ENCODE measurements at places on chromosomes 2 and 18.

GRCh38 chr2:154974041-154974440, 275.5 kb downstream of the KCNJ3 start:
- no peak for DNase-seq

DNA sequence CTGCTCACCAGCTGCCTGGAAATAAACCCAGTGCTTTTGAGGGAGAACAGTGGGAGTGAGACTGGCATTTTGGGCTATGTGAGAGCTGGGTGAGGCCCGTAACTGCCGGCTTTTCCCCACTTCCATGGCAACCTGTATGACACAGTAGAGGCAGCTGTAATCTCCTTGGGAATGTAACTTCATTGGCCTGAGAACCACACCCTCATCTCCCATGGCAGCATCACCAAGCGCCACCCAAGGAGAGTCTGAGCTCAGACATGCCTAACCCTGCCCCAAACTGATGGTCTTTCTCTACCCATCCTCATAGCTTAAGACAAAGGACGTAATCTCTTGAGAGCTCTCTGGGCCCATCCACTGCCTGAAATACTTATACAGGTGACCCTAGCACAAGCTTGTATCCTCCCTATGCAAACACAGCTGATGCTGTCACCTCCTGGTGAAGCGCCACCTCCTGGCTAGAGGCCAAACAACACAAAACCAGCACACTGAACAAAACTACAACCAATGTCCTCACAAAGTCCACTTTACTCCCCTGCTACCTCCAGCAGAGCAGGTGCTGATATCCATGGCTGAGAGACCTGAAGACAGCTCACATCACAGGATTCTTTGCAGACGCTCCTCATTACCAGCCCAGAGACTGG, 763.4 kb upstream of the NRXN1 start:
- DNase-seq, result no peak

DNA sequence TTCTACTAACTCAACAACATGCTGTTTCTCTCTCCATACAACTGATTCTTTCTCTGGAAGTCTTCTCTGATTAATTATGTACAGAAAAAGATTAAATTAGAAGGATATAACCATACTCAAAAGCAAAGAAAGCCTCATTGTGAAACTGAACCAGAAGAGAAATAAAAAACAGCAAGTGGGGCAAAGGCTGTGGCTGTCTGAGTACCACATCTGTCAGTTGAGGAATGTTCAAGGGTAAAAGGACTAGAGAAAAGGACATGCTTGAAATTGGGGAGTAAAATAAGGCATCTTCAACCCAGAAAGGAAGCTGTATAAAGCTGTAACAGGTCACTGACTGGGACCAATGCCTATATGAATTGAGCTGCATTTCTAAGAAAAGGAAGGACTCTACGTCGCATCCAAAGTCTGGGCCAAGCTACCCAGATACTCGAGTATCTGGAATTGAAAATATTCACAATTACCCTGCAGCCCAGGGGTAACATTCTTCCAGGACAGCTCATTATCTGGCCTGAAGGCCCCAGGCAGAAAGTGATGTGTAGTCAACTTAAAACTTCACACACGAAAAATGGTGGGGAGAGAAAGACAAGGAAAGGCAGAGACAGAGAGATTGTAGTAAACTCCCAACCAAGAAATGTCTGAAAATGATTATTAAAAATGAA, 356.0 kb upstream of the GALNT5 start:
- DNase-seq, result no peak

- no peak for DNase-seq
These were observed 6.8 kb downstream of the WDPCP start for GRCh38 chr2:63581298-63581961.

GRCh38 chr2:217994776-217995274, 8.0 kb downstream of the TNS1 start:
- no peak for DNase-seq

DNA sequence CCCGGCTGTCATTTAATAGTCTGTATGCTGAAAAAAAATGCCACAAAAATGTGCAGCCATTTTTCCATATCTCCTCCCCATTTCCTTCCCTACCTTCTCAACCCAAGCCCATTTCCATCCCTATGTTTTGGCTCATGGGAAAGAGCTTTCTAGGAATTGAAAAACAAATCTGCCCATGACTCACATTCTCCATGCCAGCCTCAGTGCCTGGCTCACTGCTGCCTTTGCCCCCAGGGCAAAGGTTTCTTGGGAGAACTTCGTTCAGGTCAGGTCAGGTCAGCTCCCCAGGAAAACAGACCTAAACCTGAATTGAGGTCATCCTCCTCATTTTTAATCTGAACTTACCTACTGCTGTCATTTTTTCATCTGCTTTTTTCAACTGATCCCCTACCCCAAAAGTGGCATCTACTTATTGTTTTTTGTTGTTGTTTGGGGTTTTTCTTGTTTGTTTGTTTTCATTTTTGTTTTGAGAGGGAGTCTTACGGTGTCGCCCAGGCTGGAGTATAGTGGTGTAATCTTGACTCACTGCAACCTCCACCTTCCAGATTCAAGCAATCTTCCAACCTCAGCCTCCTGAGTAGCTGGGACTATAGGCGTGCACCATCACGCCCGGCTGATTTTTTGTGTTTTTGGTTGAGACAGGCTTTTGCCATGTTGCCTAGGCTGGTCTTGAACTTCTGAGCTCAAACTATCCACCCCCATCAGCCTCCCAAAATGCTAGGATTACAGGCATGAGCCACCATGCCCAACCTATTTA, 66.7 kb downstream of the FECH start:
- no peak for DNase-seq

GRCh38 chr2:72934683-72935610, 17.6 kb downstream of the EMX1 start:
- no peak for DNase-seq

DNA sequence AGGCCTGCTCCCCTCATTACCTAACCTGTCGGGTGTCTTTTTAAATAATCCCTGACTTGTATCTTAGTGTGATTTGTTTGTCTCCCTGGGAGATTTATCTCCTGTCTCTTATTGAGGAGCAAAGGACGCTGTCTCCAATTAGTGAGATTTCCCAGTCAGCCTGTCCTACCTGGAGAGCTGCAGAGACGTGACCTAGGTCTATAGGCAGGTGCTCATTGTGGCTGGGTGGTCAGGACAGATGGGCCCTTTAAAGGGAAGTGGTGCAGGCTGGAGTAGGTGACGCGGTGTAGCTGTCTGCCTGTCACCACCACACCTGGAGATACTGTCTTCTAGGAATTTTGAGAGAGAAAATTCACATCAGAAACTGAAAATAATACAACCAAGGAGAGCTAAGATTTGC, 28.0 kb downstream of the PLB1 start:
- DNase-seq, result no peak

- DNase-seq, result no peak
These were observed 58.0 kb downstream of the FAM168B start for GRCh38 chr2:131035112-131035825.

DNA sequence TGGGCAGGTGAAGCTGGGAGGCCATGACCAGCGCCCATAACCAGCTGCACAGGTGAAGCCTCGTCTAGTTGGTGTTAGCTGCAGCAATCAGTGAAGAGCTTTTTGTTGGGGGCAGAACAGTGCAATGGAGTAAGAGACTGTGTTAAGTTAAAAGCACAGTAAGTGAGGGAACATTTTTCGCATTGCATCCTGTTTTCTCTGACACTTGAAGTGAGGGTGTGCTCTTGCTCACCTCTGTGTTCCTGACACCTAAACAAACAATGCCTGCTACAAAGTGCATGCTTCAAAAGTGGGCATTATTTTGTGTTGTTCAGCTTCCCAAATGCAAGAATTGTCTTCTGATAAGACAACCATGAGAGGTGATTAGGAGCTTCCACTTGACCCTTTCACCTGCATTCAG, 324.0 kb upstream of the ACVR2A start:
- DNase-seq, result no peak

DNA sequence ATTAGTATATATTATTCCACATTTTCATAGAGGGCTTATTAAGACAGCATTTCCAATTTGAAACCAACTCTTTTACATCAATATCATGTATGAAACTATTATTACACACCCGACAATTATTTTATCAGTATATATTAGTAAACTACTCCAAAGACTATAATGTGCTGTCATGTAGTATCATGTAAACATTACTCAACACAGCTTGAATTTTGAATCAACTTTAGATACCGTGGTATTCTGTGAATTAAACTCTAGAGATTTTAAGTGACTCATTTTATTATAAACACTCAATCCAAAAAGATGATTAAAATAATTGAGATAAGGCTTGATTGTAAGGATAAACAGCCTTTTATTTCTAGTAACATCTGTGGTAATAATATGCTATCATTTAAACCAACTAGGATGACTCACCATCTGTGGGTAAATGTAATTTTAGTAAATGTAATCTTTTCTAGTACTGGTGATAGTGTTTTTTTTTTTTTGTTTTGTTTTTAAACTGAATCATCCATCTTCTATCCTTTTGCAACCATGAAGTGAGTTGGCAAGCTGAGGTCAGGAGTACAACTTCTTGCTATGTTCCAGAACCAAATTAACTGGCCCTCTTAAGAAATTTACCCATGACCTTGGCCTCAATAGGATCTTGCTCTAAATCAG, 144.3 kb upstream of the SMAD7 start:
- no peak for DNase-seq

Data from cortex of kidney (tissue), 1 donor.